Lower lobe of right lung (tissue), 2 donors: ENCODE measurements at places on chromosomes 1 and 21. TPM values are rescaled to one million over a fixed set of nuclear protein-coding genes. Genes with fewer than 3 reads are reported as not detected.

Gene CLEC20A
- total RNA-seq: not detected

Gene OR10Z1
- not detected for total RNA-seq

Gene TRNAU1AP
- total RNA-seq: 26.3 TPM

Gene LRRC7
- total RNA-seq: not detected

Gene FALEC
- total RNA-seq: not detected

DNA sequence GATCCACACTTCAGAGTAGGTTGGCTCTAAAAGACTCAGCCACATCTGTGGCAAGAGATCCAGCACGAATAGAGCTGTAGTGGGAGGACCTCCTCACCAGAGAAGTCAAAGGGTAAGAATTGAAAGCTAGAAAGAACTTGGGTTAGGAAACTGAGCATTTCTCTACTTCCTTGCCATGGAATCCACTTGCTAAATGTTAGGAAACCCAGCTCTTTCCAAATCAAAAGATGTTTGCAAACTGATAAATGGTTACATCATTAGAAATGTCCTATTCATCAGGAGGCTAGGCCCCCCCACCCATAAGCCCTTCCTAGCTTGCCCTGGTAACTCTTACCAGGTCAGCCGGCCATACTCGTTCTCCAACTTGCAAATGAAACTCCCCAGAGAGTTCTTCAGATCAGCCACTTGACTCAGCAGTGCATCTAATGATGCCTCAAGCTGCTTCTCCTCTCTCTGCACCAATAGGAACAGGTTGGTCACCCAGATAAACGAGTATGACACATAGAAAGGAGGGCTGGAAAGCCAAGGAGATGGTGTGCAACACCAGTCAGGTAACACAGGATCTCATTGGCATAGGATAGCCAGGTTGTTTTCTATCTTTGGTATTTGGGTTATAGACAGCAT lies 1.5 kb downstream of the MED8 start:
- H3K4me1 ChIP-seq: peaks cover 33% of the 10 kb centered on the region
- H3K4me3 ChIP-seq: peak overlapping the region; percentile 83
- H3K36me3 ChIP-seq: peaks cover 45% of the 10 kb centered on the region

DNA sequence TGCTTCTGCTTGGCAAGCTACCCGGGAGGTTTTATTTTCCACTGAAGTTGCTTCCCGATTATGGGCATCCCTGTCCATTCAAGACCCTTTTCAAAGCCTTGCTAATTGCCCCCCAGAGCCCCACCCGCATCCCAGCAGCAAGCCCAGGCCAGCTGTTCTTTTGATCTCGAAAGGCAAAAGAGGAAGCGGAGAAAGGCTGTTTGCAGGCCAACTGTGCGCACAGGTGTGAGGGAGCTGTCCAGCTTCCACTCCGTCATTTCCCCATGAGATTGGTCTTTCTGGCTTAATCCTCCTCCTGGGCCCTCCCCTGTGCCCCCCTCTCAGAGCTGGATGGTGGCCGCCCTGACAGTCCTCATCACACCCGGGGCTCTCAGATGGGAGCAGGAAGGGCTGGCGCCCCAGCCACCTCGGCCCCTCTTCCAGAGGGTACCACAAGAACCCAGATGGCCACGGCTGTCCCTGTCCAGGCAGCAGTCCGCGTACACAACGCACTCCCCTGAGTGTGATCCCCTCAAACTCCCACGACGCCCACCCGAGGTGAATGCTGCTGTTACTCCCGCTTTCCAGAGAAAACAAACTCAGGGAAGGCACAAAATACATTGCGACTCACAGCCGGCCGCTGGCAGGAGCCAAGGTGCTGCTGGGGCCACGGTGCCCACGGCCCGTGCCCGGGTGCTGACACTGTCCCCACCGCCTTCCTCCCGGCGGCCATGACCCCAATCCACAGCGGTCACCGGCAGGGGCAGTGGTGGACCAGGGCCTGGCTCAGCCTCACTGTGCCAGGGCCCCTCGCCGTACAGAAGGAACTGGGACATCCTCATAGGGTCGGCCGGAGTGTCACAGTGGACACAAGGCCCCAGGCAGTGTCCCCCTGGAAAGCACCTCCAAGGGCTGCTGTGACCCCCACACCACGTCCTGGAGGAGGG lies 121.9 kb downstream of the CRYAA start:
- no peaks in the 10 kb centered on the region for H3K36me3 ChIP-seq
- H3K4me1 ChIP-seq: no peaks in the 10 kb centered on the region
- peak; percentile 45 for DNase-seq
- no peak overlapping the region for H3K27ac ChIP-seq
- H3K4me3 ChIP-seq: no peak overlapping the region

- H3K4me3 ChIP-seq: no peak overlapping the region
- no peaks in the 10 kb centered on the region for H3K36me3 ChIP-seq
- no peaks in the 10 kb centered on the region for H3K27me3 ChIP-seq
- H3K4me1 ChIP-seq: no peaks in the 10 kb centered on the region
- no peak for DNase-seq
- no peak overlapping the region for H3K27ac ChIP-seq
These were observed 24.5 kb downstream of the SSX2IP start for GRCh38 chr1:84665703-84666317.

- peaks cover 7% of the 10 kb centered on the region for H3K4me1 ChIP-seq
- no peak overlapping the region for H3K4me3 ChIP-seq
- no peaks in the 10 kb centered on the region for H3K27me3 ChIP-seq
- H3K27ac ChIP-seq: no peak overlapping the region
- H3K36me3 ChIP-seq: no peaks in the 10 kb centered on the region
These were observed 1.8 kb downstream of the IL20 start for GRCh38 chr1:206867239-206867638.

DNA sequence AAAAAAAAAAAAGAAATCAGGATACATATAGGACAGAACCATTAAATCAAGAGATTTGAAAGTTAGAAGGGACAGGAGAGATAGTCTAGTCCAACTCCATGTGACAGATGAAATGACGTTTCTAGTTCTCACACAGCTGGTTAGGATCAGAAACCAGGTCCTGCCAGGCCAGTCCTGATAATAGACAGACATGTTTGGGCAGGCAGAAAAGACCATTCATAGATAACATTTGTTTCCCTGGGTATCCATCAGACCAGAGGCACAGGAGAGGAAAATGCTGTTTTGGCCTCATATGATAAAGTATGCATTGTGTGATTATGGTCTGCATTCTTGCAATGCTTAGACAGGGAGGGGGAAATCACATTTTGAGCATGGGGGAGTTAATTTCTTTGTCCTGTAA lies 29.3 kb downstream of the ZBTB8B start:
- no peaks in the 10 kb centered on the region for H3K4me1 ChIP-seq
- H3K4me3 ChIP-seq: no peak overlapping the region
- no peak overlapping the region for H3K27ac ChIP-seq
- no peaks in the 10 kb centered on the region for H3K36me3 ChIP-seq
- H3K27me3 ChIP-seq: no peaks in the 10 kb centered on the region
- DNase-seq: no peak

DNA sequence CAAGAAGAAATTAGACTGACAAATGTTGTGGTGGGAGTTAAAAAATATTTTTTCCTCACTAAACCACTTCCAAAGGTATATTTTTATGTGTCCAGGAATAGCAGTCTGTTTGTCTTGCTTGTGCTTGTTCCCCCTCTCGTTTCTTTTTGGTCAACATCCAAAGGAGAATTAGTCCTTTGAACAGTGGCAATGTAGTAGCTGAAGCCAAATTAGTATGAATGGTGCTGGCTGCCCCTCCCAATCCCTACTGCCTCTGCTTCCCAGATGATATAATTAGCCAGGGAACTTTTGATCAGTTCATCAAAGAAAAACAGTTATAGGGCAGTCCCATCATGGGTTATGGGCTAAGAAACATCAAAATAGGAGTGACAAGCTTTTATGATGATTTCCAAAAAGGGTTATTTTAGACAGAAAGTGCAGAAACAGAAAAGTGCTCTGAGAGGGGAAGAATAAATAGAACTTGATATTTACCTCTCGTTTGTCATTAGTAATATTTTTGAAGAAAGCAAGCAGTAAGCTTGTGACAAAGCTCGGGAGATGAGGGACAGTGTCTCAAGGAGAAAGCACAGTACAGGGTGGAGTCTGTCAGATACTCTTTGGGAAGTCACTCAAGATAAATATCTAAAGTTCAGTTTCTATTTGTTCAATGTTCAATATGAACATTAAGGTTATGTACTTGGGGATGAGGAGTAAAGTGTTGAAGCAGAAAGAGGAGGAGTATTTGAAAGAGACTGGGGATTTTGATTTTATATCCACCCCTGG lies 239.1 kb downstream of the HLX start:
- DNase-seq: no peak
- no peaks in the 10 kb centered on the region for H3K36me3 ChIP-seq
- H3K4me1 ChIP-seq: peaks cover 6% of the 10 kb centered on the region
- H3K27ac ChIP-seq: no peak overlapping the region
- H3K4me3 ChIP-seq: no peak overlapping the region

GRCh38 chr21:43767984-43768867 lies 7.9 kb downstream of the CSTB start:
- no peaks in the 10 kb centered on the region for H3K27me3 ChIP-seq
- H3K36me3 ChIP-seq: peaks cover 9% of the 10 kb centered on the region
- peak overlapping the region; percentile 19 for H3K4me3 ChIP-seq
- peaks cover 21% of the 10 kb centered on the region for H3K4me1 ChIP-seq

DNA sequence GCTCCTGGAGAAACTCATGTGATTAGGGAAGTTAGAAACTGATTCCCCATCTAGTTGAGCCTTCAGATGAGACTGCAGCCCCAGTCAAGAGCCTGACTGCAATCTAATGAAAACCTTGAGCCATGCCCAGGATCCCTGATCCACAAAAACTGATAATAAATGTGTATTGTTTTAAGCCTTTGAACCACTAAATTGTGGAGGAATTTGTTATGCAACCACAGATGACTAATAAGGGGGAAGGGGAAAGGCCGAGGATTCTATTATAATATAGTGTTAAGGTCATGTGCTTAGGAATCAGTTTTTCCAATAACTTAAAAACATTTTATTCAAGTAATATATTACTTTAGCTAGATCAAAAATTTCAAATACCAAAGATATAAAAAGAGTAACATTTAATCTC lies 52.8 kb upstream of the USP25 start:
- H3K27me3 ChIP-seq: no peaks in the 10 kb centered on the region
- no peak for DNase-seq
- H3K4me1 ChIP-seq: no peaks in the 10 kb centered on the region
- no peak overlapping the region for H3K27ac ChIP-seq
- H3K4me3 ChIP-seq: no peak overlapping the region

DNA sequence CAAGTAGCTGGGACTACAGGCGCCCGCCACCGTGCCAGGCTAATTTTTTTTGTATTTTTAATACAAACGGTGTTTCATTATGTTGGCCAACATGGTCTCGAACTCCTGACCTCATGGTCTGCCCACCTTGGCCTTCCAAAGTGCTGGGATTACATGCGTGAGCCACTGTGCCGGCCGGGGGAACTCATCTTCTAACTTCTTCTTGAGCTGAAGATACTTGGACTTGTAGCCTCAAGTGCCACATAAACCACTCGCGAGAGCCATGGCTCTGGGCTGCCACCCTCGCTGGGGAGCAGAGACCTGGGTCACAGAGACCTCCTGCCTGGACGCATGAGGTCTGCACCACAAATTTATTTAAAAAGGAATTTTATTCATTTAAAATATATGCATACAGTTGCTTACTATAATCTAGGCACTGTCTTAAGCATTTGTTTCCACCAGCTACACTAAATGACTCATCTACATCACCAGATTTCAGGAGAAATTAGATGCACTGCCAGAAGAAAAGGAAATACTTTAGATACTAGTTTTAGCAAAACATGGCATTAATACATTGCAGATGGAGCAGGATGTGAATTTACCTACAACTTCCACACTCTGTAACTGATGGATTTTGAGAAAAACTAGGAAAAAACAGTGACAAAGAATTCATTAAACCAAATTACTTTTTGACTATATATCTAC lies 29.9 kb upstream of the PUM1 start:
- H3K4me3 ChIP-seq: no peak overlapping the region
- no peak for DNase-seq
- peaks cover 2% of the 10 kb centered on the region for H3K4me1 ChIP-seq
- H3K36me3 ChIP-seq: no peaks in the 10 kb centered on the region
- H3K27ac ChIP-seq: no peak overlapping the region
- H3K27me3 ChIP-seq: no peaks in the 10 kb centered on the region

DNA sequence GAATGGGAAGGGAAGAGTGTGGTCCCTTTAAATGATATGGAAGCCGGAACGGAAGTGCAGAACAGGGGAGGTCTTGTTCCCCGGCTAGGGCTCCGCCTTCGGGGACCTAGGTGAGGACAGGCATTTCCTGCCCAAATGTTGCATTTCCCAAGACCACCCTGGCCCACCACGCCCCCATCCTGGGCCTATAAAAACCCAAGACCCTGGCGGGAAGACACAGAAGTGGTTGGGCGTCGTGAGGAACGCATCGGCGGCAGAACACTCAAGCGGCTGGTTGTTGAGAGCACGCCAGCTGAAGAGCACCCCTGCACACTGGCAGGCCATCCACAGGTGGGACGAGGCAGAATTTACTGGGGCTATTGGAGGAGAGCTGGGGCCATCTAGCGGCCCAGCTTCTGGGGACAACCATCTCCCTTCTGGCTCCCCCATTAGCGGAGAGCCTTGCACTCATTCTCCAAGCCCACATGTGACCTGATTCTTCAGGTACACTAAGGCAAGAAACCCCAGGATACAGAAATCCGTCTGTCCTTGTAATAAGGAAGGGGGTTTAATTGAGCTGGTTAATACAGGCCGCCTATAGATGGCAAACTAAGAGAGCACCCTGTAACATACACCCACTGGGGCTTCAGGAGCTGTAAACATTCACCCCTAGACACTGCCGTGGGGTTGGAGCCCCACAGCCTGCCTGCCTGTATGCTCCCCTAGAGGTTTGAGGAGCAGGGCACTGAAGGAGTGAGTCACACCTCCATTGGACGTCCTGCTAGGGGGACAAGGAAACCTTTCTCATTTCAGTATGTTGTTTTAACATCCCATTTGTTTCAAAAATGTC lies 1327.9 kb downstream of the BRINP3 start:
- DNase-seq: no peak
- H3K27ac ChIP-seq: no peak overlapping the region
- H3K4me1 ChIP-seq: no peaks in the 10 kb centered on the region
- no peak overlapping the region for H3K4me3 ChIP-seq

DNA sequence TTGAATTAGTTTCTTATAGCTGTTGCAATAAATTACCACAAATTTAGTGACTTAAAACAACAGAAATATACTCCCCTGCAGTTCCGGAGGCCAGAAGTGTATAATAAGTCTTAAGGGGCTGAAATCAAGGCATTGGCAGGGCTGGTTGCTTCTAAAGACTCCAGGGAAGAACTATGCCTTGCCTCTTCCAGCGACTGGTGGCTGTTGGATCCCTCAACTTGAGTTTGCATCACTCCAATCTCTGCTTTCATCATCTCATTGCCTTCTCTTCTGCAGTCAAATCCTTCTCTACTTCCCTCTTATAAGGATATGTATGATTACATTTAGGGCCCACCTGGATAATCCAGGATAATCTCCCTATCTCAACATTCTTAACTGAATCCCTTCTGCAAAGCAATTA lies 19.1 kb upstream of the MED18 start:
- no peak overlapping the region for H3K27ac ChIP-seq
- H3K4me3 ChIP-seq: no peak overlapping the region
- DNase-seq: no peak
- no peaks in the 10 kb centered on the region for H3K36me3 ChIP-seq
